ENCODE measurements at places on chromosomes 2 and 18.
A peak's percentile ranks its signal among the peaks of the same experiment; 100 is the strongest.

DNA sequence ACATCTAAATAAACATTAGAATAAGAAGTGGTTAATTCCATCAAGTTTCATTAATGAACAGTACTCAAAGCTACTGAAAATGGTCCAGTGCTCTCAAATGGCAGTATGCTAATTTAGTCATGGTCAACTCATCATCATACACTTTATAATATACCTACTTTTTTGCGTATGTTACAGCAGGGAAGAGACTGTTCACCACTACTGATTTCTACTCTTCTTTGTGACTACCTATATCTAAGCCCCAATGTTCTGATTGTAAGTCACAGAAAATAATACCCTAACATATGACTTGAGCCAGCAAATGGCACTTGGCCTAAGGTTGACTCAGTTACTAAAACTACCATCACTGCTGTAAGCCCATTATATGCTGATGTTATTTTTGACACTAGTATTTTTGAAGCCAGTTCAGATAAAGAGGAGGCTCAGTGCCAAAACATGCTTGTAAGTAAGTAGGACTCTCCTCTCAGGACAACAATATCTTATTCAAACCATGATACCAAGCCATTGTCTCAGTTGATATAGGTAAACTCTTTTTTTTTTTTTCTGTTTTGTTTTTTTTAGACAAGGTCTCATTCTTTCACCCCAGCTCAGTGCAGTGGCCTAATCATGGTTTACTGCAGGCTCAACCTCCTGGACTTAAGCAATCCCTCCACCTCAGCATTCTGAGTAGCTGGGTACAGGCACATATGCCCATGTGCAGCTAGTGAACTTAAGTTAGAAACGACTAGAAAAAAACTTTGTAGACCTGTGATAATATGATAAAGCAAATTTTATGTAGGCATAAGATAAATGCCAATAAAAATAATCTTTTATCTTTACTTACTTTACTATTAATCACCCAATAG, 266.9 kb downstream of the ZNF385B start:
- no peak for DNase-seq

DNA sequence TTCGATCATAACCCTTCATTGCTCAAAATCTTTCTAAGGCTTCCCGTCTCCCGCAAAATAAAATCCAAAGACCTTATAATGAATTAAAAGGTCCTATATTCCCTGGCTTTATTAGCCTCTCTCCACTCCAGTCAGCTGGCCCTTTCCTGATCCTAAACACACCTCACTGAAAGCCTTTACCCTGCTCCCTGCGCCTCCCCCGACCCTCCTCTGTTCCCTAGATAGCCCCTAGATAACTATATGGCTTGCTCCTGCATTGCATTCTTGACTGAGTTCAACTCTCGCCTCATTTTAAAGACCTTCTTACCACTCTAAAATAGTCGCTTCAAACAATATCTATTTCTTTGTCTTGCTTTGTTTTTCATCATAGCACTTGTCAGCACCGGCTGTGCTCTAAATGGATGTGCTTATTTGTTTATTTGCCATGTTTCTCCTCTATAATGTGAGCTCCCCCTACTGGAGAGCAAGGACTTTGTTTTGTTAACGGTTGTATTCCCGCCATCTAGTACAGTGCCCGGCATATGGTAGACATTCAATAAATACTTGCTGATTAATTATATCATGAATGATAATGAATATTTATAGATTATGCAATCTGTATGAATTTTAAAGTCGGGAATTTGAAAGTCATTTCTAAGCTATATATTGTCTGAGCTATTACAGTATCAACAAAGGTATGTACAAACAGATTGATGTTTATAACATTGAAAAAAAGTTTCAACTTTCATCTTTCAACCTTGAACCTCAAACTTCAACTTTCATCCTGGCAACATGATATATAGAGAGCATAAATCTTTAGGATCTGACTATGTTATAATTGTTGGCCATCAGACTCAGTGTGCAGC, 32.4 kb upstream of the VIT start:
- peak; percentile 73 for DNase-seq

DNA sequence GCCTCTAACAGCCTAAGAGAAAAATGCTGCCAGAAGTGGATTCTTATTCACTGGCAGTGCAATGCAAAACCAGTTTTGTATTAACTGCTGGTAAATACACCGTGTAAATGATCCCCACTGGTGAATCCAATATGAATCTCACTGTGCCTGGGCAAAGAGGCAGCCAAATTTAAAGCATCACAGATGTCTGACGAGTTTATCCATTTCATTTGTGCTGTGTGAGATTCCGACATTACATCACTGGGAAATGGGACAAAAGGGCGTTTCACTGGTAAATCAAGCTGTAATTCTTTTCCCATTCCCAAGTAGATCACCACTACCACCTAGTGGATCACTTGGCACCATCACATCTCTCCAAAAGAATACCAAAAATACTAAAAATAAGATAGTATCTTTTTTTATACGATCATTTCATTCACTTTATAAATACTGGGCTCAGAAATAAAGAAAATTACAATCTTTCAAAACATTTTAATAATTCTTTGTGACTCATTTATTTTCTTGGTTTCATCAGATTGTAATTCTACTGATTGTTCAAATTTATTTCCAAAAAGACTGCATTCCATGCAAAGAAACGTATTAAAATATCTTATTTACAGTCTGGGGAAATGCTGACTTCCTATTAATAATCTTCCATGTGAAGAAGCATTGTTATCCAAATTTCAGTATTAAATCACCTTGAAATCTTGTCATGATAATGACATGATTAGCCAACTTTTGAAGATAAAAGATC, 125.6 kb downstream of the GRB14 start:
- peak; percentile 20 for DNase-seq

DNA sequence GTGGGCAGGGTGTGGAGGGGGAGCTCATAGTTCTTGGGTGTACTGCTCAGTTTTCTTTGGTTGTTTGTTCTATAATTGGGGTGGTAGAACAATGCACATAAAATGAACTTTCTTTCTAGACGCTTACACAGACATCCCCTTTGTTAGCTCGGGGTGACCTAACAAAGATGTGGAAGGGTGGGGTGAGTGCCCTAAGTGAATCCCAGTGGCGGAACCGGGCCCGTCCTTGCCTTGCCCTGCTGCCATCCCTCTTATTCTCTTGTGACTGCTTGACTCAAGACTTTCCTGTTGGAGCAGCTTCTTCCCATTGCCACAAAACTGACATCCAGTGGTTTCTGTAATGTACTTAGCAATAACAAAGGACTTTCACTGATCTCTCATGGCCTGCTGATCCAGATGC, 268.1 kb downstream of the PTGR3 start:
- DNase-seq = no peak

- DNase-seq = no peak
Measured at GRCh38 chr2:118814368-118814767, 33.1 kb downstream of the EN1 start.

- DNase-seq = no peak
Measured at GRCh38 chr2:26696351-26696816, 3.9 kb downstream of the KCNK3 start.

GRCh38 chr2:40497251-40497859, 45.5 kb upstream of the SLC8A1 start:
- DNase-seq = no peak

GRCh38 chr2:59308108-59308507, 1067.0 kb upstream of the FANCL start:
- peak; percentile 4 for DNase-seq

DNA sequence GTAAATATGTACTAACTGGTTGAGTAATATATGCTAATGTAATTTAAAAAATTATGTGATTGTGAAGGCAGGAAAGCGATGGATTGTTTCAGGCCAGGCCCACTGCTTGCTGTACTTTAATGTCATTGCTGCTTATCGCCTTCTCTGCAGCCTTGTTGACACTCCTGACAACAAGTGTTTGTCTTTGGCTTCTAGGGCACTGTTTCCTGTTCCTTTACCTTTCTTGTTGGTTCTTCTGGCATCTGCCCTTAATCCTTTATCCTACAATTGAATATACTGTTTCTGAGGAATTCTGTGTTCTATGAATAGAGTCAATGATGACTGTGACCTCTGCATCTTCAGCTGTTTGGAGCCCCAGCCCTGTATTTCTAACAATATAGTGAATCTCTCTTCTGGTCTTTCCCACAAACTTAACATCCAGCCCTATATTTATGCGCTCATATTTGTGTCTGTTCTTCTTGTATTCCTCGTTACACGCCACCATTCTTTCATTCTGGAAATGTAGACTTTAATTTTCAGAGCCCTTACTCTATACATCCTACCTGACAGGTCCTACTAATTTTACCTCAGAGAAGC, 17.6 kb downstream of the ACSL3 start:
- DNase-seq = no peak

- no peak for DNase-seq
Measured at GRCh38 chr2:113122364-113122763, 5.0 kb upstream of the IL1RN start.

DNA sequence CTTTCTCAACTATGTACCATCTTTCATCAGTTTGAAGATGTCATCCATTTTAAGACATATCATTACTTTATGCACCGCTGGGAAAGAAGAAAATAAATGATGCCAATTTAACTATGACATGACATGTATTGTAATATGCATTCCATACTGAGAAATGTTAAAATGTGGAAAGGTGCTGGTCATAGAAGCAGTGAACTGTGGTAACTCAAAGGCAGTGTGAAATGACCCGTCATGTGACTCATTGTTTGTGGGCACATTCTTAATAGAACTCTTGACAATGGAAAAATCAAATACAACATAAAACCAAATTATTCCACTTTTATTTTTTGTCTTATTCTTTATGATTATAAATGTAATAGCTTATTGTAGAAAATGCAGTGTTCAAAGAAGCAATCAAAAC, 455.0 kb upstream of the ST6GAL2 start:
- DNase-seq = no peak

DNA sequence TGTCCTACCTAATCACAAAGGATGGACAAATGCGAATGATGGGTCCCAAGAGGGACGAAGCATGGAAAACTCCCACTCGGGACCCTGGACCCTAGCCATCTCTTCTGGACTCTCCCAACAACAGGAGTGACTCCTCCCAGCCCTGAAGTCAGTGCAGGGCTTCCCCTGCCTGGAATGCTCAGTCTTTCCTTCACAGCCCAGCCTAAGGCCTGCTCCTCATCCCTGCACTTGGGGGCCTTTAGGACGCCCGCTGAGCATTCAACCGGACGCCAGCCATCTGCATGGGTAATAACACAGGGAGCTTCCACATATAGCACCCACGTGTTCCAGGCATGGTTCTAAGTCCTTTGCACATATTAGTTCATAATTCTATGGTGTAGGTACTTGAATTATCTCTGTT, 237.5 kb downstream of the KLHL29 start:
- no peak for DNase-seq

- no peak for DNase-seq
Measured at GRCh38 chr2:205187731-205188130, 494.6 kb upstream of the NRP2 start.

DNA sequence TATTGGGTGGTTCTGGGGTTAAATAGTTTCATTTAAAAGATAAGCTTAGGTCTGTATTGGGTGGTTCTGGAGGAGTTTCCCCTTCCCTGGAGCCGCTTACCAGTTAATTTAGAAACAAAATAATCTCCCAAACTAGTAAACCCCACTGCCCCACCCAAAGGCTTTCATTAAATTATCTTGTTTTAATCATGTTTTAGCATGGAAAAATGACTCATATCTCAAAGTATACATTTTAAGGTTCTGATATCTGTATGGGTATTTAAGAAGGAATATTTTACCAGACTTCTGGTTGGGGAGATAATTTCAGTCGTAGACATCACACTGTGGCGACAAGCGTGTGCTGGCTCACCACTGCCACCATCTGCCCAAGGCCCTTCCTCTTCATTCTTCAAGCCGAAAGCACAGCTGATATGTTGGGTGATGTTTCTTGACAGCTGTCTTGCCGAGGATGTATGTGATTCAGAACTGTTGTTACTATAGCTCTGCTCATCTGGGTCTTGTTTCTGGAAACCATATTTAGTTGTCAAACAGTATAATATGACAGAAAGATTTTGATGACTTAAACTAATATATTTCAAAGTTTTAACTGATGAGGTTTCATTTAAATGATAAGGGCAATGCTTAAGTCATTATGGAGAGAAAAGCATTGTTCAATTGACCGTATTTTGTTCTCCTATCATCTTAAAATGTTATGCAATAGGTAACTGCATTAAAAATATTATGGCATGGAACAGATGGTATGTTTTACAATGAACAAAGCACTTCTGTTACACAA, 5.1 kb downstream of the FIGLA start:
- peak; percentile 93 for DNase-seq

- no peak for DNase-seq
Measured at GRCh38 chr2:170017860-170018532, 160.0 kb upstream of the MYO3B start.

DNA sequence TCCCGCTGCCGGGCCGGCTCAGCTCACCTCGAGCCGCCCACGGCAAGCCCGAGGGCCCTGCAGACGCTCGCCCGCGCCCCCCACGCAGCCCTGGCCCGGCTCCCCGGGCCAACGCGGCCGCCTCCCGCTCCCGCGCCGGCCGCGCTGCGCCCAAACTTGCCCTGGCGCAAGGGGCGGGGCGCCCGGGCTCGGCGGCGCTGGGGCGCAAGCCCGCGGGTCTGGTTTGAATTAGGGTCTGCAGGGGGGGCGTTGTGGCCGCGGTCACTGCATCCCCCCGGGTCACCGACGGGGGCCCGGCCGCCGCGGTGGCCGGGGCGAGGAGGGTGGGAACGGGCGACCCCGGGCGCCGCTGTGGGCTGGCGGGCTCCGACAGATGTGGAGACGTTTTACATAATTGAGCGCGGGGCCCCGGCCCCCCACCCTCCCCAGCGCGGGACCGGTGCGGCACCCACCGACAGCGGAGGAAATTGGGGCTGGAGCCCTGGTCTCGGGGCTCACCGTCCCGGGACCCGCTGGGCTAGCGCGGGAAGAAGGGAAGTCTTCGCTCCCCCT, 690 bp downstream of the SDC1 start:
- no peak for DNase-seq

DNA sequence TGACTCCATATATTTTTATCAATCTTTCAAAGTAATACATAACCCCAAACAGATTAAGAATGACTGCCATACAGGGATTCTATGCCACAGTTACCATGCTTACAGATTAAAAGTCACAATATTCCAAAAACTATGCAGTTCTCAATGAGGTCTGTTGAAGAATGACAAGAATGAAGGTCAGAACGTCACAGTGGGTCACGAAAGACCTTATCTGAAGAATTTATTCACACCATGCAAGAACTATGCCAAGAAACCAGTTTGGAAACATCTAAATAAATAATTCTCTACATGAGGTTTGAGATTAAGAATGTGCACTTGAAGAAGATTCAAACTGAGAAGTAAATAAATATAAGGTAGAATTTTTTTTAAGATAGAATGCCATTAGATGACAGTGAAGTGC, 253.3 kb downstream of the EXOC6B start:
- DNase-seq = no peak

- DNase-seq = no peak
Measured at GRCh38 chr2:23605236-23605635, 220.3 kb downstream of the KLHL29 start.

GRCh38 chr18:27363872-27364271, 178.8 kb upstream of the CHST9 start:
- DNase-seq = peak; percentile 3

GRCh38 chr2:239951129-239951734, 73.9 kb downstream of the NDUFA10 start:
- DNase-seq = no peak
